ENCODE measurements at places on chromosomes 5 and 9. TPM values are rescaled to one million over a fixed set of nuclear protein-coding genes. Genes with fewer than 3 reads are reported as not detected.

GRCh38 chr5:172455511-172456061 lies 1.3 kb upstream of the SH3PXD2B start:
- DNase-seq: peak; percentile 76

Gene FBP2
- total RNA-seq: not detected

DNA sequence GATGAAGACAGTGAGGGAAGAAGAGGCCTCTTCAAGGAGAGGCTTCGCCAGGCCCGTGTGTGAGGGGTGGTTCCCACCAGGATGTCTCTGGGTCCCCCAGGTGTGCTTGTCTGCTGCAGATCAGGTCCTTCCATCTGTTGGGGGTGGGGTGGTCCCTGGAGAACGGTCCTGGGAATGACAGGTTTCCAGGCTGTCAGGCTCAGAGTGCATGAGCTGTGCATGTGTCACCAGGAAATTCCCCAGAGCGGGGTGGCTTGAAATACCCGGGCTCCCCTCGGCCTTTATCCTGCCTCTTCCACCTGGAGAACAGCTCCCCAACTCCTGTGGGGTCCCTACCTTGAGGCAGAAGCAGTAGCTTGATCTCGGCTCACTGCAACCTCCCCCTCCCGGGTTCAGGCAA lies 118.8 kb downstream of the GAPVD1 start:
- no peak for DNase-seq

Gene ELL2
- 30.5 TPM for total RNA-seq

Gene MOB3B
- total RNA-seq: 0.51 TPM

Gene ZBED3
- 6.4 TPM for total RNA-seq

Gene AFF4
- 59.1 TPM for total RNA-seq

- DNase-seq: no peak
These were observed 177.8 kb upstream of the ADCY2 start for GRCh38 chr5:7218141-7218540.

DNA sequence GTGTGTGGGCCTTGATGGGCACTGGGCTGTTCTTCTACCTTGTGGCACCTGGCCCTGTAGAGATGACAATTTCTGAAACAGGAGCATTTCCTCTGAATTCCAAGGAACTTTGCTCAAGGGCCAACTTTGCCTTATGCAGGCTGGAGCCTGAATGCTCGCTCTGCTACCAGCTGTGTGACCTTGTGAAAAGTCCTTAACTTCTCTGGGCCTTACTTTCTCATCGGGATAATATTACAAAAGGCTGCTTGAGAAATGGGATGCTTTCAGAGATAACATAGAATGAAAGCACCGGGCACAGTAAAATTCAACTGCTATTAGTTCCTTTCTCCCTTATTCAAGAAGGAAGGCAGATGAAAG lies 58.8 kb downstream of the GADD45G start:
- no peak for DNase-seq

DNA sequence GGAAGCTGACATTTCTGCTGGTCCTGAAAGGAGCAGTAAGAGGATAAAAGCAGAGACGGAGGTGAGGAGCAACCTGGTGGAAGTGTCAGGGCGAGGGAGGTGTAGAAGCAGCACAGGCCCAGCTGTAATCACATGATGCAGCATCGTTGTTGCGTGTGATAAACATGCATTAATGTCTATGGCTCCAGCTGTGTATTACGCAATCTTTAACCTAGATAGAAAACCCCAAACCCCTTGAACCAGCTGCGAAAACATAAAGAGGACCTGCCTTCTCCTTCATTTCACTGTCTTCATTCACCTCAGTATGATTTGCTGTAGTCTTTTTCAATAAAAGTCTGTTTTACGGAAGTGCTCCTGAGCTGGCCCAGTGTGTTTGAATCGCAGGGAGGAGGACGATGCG lies 162.9 kb downstream of the NTRK2 start:
- DNase-seq: no peak

GRCh38 chr5:98721231-98721928 lies 52.1 kb upstream of the RGMB start:
- no peak for DNase-seq

DNA sequence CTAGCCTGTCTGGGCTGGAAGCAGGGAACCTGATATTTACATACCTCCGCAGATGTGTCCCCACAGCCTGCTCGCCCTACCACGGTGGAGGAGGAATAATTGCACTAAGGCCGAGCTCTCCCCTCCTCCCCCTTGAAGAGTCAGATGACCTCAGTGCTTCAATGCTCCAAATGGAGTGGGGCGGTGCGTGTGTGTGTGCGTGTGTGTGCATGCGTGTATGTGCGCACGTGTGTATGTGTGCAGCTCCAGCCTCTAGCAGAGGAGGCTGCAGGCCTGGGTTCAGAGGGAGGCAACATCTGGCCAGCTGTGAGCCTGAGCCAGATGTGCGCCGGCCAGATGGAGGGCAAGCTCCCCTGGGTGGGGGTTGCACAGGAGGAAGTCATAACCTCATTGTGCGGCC lies 90.5 kb downstream of the NRG2 start:
- DNase-seq: no peak

Gene PCAT7
- total RNA-seq: 0.08 TPM

- no peak for DNase-seq
These were observed 417.3 kb downstream of the TLE4 start for GRCh38 chr9:79989079-79989478.

DNA sequence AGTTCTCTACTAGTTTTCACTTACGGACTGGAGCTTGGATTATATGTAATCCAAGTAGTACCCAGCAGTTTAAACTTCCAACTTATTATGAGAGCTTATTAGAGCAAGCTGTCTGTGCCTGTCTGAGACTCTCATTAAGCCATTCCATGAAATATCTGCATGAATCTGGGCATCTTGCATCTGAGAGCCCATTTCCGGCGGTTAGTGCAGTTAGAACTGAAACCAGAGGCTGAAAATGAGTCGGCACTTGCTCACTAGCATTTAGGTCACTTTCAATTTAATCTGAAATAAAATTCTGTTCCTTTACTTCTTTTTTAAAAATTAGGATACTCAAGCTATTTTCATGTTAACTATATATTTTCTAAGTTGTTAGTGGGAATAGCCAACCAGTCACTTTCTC lies 102.2 kb downstream of the MEGF10 start:
- no peak for DNase-seq

DNA sequence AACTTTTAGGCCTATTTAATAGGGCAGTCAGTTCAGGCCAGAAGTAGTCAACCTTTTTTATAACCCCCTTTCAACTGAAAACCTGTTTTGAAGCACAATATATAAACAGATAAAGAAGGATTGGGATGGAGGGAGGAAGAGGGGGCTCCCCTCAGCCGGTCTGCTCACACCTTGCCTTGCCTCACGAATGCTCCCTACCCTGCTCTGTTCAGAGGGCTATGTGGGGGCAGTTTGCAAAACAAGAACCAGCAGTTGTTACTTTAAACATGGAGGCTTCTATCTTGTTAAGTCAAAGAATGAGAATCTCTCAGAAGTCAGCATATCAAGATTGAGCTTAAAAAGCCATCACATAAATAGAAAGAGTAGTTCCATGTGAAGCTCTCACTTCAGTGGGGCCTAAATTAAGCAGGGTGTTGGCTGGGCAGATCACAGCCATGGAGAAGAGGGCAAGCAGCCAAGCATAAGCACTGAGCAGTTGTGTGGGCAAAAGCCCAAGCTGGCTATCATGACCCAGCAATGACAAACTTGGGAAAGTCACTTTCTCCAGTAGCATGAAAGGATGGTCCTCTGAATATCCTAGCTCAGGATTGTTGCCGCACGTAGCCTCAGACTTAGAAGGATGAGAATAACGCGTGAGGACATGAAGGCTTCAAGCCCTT lies 70.6 kb downstream of the ALDH1A1 start:
- DNase-seq: peak; percentile 78

Gene DMGDH
- total RNA-seq: 0.86 TPM

Gene PCDHGB7
- total RNA-seq: 16.4 TPM

Gene MIGA2
- 39.3 TPM for total RNA-seq

Gene RMI1
- total RNA-seq: 3.9 TPM

DNA sequence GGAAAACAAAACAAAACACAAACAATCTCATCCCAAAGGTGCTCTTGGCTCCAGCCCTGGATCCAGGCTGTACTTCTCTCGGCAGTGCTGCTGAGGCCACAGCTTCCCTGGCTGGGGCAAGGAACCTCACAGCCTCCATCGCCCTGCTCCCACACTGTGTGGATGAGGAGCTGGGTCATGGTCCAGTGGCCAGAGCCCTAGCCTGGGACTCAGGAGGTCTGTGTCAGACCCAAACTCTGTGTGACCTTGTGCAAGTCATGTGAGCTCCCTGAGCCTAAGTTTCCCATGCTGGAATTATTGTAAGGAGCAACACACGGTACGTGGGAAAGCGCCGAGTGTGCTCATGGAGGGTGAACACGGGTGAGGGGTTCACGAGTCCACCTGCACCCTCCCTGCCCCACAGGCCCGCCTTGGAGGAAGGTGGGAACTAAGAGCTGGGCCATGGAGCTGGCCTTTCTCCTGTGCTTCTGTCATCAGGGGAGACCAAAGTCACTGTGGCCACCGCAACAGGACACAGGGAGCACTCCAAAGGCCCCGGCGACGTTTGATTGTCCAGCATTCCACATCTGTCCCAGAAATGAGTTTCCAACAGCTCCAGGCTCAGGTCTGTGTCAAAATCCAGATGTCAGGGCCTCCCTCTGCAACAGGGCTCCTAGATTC lies 26.2 kb upstream of the SMU1 start:
- no peak for DNase-seq

DNA sequence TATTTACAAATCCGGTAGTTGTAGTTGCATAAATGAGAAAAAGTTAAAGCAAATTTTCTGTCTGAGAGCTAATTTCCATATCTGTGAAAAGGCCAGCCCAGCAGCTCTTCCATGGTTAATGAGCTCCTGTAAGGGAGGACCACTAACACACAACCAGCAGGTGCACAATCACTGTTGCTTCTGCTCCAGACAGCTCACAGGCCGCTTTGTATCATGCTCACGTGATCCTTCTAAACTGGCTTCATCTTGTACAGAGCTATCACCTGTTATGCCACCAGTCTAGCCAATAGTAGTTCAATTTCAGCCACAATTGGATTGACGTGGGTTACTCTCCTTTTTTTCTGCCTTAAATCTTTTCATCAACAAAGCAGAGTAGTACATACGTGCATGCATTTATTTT lies 38.3 kb upstream of the FBXL17 start:
- DNase-seq: no peak

Gene FREM1
- 2.4 TPM for total RNA-seq

Gene SOHLH1
- total RNA-seq: not detected

Gene WNT8A
- total RNA-seq: not detected

DNA sequence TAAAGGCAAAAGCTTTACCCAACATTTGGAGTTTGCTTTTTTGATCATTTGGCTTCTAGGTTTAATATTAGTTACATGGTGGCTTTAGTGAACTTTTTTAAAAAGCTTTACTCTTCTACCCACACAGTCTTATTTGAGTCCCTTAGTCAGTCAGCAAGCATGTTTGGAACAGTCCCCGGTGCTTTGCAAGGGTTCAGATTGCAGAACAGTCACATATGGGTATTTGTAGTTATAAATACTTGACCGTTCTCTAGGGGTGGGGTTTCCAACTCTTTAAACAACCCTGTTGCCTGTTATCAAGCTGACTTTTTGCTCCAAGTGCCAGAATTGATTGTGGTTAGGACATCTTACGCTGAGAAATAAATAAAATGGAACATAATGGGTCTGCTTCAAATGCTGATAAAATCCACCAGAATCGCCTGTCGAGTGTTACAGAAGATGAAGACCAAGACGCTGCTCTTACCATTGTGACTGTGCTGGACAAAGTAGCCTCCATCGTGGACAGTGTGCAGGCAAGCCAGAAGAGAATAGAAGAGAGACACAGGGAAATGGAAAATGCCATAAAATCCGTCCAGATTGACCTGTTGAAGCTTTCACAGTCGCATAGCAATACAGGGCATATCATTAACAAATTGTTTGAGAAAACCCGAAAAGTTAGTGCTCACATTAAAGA lies at the start of gene CAVIN4:
CAVIN4 (plus strand) TSS at position 304 of the 673 bp plus-strand sequence; CDS start at position 369, 65 bp downstream.
- no peak for DNase-seq

- no peak for DNase-seq
These were observed 54.9 kb downstream of the PSAT1 start for GRCh38 chr9:78351816-78352215.

- no peak for DNase-seq
These were observed 102.5 kb downstream of the CAMSAP1 start for GRCh38 chr9:135804581-135805421.

- no peak for DNase-seq
These were observed 117.4 kb upstream of the PRSS3 start for GRCh38 chr9:33677961-33678360.

Measured in cardiac septum (tissue), 1 donor.